ENCODE measurements at places on chromosomes 12 and 14.

GRCh38 chr12:44253338-44253856 lies 417.5 kb downstream of the TMEM117 start:
- DNase-seq = no peak

DNA sequence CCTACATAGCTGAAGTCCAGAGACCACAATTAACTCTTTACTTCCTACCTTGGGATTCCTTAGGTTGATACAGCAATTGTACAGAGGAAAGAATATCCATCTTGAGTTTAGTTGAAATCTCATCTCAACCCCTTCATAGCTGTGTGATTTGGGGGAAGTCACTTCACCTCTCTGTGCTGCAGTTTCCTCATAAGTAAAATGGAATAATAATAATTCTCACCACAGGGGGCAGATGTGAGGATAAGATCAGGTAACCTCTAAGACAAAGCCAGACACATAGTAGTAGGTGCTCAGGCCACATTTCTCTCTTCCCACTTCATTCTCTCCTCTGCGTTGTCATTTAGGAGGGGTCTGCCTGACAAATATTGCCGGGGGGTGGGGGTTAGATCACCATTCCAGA lies 6.7 kb downstream of the FOXN4 start:
- DNase-seq = no peak

DNA sequence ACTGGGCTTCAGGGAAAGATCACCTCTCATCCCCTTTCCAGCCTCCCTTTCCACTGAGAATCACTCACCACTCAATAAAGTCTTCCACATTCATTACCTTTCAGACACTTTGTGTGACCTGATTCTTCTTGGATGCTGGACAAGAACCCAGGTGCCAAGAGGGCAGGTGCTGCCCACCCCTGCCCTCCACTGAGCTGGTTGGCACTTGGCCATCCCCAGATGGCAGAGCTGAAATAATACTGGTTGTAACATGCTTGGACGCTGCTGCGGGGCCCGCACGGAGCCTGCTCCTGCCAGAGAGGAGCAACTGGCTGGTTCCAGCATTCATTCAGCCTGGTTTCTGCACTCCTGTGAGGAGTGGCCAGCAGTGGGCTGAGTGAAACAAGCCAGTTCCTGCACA lies 386.7 kb upstream of the CCDC196 start:
- no peak for DNase-seq

- DNase-seq = no peak
Measured at GRCh38 chr12:3770891-3771290, 18.0 kb upstream of the CRACR2A start.

- DNase-seq = no peak
Measured at GRCh38 chr12:22539055-22539454, 5.3 kb downstream of the C2CD5 start.

All from activated CD4-positive, alpha-beta T cell treated with anti-CD3 and anti-CD28 coated beads for 1 hour (primary cell).